ENCODE measurements at places on chromosomes 2 and 18. TPM values are rescaled to one million over a fixed set of nuclear protein-coding genes. Genes with fewer than 3 reads are reported as not detected.

The TGOLN2 gene
- 144 TPM for total RNA-seq

The DLGAP1 gene
- total RNA-seq = 0.32 TPM

The TANK gene
- total RNA-seq = 149 TPM

The HMSD gene
- 5.1 TPM for total RNA-seq

The TCF23 gene
- total RNA-seq = not detected

The IL1R2 gene
- 0.40 TPM for total RNA-seq

The PSTPIP2 gene
- total RNA-seq = 11.1 TPM

The DPY30 gene
- 31.1 TPM for total RNA-seq

The RIT2 gene
- total RNA-seq = not detected

All from naive thymus-derived CD4-positive, alpha-beta T cell (primary cell).